Activated T-cell treated with anti-CD3 and anti-CD28 coated beads, Interleukin-2, amount 50 U/mL, for 1 hour (primary cell): ENCODE measurements at places on chromosomes 2 and 18.

DNA sequence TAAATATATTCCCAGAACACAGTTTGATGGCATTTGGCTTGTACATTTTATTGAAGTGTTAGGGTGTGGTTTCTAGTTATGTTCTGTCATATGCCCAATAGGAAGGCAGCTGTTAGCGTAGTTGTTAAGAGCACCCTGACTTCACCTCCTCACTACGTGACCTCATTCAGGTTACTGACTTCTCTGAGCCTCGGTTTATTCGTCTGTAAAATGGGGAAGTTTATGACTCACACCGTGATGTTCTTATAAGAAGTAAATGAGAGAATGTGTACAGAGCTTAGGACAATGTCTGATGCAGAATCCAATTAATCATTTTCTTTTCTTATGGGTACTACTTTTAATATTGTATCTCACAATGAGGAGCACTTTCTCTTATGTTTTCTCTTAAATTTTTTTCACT, 226.0 kb downstream of the PTPRM start:
- no peak for DNase-seq

- no peak for DNase-seq
These were observed 18.5 kb downstream of the PDCL3 start for GRCh38 chr2:100581277-100581612.

DNA sequence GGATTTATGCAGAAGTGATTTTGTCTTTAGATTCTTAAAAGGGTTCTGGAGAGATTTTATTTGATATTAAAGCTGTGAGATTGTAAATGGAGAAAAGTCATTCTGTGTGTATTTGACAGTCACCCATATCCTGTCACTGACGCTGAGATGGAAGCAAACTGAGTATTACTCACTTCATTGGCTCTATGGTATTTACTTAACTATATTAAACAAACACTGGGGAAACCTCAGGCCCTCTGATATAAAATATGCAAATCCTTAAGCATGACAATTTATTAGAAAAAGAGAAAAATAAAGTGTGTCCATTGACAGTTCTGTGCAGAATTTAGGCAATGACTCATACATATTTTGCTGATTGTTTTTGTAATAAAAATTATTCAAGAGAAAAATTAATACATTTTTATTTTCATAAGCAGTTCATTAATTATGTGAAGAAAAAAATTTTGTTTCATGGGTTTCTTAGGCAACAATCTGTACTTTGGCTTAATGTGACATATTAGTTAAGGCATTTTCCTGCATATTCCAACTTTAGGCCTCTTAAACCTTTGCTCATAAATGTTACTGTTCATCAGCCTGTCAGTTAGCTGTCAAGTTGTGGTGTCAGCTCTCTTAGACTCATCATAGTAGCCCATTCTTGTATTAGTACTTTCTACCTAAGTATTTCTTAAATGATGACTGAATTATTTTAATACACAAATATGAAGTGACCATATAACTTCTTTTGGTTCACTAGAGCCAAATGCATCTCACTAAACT, 99.9 kb downstream of the PARD3B start:
- no peak for DNase-seq

- DNase-seq, result no peak
These were observed 21.7 kb downstream of the SCN7A start for GRCh38 chr2:166472332-166472731.

DNA sequence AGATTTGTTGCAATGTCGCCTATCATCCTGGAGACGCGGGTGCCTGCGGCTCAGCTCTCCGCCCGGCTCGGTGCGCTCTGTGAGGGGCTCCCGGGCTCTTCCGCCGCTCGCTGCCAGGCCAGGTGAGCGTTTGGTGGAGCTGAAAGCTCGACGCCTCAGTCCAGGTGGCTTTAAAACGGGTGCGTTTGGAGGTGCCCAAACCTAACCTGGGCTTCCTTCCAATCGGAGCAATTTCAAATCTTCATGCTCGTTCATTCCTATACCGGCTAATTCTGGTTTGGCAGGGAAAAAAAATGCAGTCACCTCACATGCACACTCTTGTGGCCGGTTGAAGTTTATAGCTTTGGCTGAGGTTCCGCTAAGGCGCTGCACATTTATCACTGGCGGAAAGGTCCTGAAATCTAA, at the start of gene SLC16A14:
TSS of gene SLC16A14 (minus strand) at position 274 of the 405 bp plus-strand sequence. CDS start 9,572 bp downstream, outside the sequence.
- DNase-seq, result no peak

GRCh38 chr18:43563780-43564179, 286.5 kb upstream of the SYT4 start:
- no peak for DNase-seq

- no peak for DNase-seq
These were observed 15.2 kb upstream of the FAHD2A start for GRCh38 chr2:95387358-95387757.

GRCh38 chr2:127579231-127579630, 43.7 kb downstream of the MYO7B start:
- no peak for DNase-seq

DNA sequence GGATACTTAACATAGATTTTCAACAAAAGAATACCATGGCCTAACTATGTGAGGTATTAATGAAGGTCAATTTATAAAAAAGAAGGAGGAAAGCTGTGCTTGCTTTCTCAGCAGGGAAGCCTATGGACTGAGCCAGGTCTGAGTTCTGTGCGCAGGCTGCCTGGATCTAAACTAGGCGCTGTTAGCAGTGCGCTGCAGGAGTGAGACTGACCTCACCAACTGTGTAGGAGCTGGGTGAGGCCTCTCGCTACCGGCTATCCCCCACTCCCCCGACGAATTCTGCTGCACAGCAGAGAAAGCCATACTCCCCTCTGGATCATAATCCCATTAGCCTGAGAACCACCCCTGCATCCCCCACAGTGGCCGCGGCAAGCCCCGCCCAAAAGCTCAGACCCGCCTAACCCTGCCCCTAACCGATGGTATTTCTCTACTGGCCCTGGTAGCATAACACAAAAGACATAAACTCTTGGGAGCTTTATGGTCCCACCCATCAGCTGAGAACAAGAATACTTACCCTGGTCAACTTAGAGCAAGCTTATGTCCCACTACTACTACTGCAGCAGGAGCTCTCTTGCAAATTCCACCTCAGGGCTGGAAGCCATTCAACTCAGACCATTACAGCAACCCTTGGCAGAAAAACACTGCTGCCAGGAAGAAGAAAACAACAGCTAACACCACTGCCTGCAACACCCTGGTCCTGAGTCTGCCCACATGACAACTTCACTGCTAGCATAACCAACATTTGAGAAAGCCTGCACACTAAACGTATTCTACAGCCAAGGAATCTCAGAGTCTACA, 28.0 kb downstream of the SULT1C2 start:
- DNase-seq, result no peak

DNA sequence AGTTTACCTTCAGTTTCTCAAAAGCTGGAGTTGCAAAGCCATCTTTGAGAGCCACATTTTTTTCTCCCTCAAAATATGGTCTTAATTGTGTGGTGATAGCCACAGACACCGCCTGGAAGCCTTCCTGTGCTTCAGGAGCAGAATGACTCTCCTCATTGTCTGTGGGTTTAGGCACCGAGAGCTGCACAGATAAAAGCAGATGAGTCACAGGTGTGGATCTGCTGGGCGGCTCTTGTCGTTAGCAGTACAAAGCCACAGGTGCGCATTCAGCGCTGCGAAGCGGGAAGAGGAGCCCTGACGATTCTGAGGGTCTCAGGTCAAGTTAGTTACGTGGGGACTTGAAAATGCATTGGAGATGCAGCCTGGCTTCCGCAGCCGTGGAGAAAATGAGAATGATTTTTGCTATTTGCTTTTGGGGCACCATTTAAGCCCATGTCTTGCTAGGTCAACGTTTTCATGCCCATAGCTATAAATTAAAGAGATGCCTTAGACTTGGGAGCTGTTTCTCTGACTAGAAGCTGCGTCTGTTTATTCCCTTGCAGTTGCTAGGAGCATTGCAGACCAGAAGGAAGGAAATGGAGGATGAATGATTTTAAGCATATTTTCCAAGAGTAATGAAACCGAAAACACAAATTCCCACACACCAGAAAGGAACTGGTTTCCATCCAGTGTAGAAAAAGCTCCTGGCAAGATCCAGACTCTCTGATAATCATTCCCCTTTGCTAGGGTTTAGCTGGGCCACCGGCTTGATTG, 51.5 kb downstream of the KLHL29 start:
- no peak for DNase-seq

DNA sequence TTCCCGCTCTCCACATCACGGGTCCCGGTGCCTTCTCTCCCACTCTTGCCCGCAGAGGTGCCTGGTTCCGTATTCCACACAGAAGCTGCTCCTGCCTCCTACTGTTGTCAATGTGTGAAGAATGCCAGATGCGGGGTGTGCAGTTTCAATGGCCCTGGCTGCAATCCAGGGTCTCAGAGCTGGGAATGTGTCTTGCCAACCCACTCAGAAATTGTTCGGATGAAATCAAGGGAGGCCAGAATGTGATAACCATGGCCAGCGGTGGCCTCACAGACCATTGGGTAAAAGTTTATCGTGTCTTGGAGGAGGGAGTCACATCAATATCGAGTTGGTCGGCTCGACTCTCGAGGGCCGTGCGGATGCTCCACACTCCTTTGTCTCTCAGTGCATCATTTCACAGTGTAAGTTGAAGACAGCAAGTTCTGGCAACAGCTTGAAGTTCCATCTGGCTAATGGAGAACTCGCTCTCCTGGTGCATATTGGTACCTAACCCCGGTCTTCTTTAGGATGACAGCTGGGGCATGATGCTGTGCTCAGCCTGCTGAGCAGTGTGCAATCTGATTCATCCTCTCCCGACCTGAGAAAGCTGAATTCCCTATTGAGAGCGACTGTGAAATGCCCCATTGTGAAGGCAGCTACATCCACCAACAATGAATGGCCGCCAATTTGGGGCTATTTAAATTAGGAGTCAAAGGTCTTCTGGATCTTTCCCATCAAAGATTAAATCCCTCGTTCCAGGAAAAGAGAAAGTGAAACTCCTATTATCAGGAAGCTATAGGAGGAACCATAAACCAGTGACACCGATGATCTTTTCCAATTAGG, 389.0 kb downstream of the SOX11 start:
- no peak for DNase-seq

- DNase-seq, result no peak
These were observed 2.4 kb downstream of the OSBPL1A start for GRCh38 chr18:24395049-24395795.

GRCh38 chr18:48872234-48873145, 78.3 kb downstream of the SMAD7 start:
- DNase-seq, result no peak

DNA sequence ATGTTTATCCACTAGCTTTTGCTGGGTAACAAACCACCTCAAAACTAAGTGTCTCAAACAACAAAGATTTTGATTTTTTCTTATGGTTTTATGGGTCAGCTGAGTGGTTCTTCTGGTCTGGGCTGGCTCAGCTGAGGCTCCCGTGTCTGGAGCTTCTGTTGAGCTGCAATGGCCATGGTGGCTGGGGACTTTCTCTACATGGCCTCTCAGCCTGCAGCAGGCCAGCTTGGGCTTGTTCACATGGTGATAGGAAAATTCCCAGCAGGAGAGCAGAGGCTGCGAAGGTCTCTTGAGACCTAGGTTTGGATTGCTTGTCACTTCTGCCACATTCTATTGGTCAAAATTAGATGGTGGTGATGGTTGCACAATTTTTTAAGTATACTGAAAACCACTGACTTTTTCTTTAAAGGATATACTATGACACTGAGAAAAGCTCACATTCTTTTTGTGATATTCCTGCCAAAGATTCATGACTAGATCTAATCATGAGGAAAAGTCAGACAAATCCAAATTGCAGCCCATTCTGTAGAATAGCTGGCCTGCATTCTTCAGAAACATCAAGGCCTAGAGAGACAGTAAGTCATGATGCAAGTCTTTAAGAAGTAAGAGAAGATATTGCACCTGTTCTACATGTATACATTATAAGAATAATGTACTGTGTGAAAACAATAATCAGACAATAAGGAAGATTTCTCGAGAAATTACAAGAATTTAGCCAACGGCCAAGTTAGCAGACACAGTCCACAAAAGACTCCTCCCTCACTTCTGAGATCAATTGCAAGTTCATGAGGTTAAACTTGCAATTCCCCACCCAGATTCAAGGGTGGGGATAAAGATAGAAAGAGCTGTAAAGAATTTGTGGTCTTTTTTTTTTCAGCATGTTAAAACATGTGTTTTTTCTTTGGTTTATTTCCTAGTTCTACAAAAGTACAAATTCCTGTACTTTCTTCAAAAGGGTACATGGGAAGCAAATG, 35.0 kb upstream of the IL1R2 start:
- no peak for DNase-seq
